ENCODE measurements at places on chromosomes 7 and 10.

DNA sequence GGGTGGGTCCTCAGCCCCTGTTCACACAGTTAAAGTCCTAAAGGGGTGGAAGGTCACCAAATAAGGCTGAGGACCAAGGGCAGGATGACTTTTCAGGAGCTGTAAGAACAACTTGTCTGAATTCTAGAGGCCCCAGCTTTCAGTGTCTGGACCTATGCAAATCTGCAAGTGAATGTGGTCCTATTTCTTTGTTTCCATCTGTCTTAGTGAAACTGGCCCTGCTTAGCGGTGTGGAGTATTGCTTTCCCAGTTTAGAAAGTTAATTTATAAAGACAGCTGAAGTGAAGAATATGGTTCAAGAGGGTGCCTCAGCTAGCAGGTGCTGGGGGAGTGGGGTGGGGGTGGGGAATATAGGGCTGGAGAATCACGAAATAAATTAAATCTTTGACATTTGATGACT, 40.1 kb downstream of the HHEX start:
- no peak for DNase-seq

DNA sequence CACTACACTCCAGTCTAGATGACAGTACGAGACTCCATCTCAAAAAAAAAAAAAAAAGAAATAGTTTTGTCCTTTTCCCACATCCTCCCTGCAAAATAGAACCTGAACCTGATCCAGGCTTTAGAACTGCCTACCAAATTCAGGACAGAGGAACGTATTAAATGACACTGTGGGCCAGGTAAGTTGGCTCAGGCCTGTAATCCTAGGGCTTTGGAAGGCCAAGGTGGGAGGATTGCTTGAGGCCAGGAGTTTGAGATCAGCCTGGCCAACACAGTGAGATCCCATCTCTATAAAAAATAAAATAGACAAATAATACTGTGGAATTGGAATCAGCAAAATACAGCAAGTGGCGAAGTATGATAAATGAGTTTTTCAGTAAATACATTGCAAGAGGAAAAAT, 10.0 kb upstream of the BNIP3 start:
- no peak for DNase-seq

DNA sequence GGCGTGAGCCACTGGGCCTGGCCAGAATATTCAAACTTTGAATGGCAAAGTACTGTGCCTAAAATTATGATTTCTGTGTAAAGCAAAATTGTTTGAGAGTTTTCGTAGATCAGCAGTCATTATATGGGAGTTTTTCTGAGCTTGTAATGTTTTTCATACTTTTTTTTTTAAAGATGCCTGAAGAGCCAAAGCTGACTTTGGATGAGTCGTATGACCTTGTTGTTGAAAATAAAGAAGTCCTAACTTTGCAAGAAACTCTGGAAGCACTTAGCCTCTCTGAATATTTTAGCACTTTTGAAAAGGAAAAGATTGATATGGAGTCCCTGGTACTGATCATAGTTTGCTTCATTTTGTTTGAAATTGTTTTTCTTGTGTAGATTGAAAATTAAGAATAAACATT, 26.7 kb downstream of the SEC23IP start:
- DNase-seq: no peak

- DNase-seq: no peak
Measured at GRCh38 chr7:105016068-105016708, 2.2 kb downstream of the KMT2E start.

DNA sequence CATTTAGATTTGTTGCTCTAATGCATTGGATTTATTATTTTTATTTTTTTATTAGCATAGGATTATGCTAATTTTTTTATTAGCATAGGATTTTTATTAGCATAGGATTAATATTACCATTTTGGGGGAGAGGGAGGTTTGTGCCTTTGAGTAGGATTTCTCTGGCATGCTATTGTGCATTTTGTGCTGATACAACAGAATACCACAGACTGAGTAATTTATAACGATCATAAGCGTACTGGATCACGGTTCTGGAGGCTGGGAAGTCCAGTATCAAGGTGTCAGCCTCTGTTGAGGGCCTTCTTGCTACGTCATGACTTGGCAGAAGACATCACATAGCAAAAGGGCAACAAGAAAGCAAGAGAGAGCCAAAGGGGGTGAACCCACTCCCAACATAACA, 187.5 kb downstream of the XPNPEP1 start:
- no peak for DNase-seq

GRCh38 chr7:128206747-128207500, 34.2 kb upstream of the LEP start:
- DNase-seq: no peak

DNA sequence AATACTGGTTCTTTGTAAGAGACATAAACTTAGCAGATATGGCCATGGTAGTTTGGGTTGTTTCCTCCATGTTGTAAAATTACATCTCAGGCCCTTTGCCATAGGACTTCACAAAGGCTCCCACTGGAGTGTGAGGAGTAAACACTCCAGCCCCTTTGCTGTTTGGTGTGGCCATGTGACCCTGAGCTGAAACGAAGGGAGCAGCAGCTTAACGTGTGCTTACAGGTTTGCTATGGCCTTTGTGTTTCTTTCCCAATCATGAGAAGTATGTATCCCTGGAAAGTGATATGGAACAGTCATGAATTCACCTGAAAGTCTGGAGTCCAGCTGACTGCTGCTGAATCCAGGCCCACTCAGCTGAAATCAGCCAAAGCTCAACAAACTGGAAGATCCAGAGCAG, 23.8 kb upstream of the SFTPA1 start:
- DNase-seq: no peak

DNA sequence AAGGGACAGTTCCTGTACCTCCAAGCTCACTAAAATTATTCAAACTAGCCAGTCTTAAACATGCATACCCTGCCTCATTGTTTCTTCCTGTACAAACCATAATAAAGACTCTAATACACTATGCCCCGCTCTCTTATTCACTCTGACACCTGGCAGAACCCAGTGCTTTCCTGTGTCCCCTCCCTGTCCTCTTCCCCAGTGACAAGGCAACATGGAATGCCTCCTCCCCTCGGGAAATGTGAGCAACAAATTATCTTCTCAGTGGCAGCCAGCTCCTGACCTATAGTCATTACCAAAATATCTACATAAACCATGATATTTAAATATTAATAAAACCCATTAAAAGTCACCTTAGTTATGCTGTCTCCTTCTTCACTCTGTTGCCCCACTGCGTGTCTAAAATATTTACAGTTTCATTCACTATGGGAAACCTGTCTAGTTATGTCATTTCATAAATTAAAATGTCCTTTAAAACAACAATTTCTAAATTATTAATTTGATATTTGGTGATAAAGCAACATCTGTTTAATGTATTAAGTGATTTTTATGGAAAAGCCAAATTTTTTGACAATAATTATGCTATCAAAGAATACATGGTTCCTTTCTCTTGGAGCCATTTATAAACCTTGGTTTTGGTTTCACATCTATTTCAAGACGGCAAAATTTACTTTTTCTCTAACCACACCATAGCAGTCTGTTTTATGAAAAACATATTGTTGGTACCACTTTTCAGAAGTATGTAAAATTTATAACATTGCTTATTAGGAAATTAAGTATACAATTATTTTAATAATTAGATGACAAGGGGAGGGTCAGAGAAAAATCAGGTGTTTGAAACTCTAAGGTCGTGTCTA, 1355.2 kb downstream of the XPNPEP1 start:
- no peak for DNase-seq

- DNase-seq: no peak
Measured at GRCh38 chr10:29280488-29280840, 8.4 kb upstream of the LYZL1 start.

DNA sequence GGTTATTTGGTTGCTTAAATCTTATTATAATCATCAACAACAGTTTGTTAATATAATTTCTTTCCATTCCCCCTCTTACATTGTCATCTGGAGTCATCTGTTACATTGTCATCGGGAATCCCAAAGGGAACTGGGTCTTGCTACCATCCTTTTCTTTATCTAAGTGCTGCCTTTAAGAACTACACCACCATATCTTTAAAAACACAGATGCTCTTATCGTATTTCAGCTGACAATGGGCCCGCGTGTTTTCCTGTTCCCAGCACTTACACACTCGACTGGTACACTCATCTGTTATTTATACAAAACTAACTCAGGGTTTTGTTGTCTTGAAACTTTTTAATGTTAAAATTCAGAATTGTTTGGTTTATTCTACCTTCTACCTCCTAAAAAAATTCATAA, 256.2 kb upstream of the MGMT start:
- no peak for DNase-seq

- no peak for DNase-seq
Measured at GRCh38 chr10:77561991-77562390, 75.6 kb downstream of the KCNMA1 start.

GRCh38 chr10:31034098-31034909, 2.6 kb upstream of the ZNF438 start:
- DNase-seq: no peak

DNA sequence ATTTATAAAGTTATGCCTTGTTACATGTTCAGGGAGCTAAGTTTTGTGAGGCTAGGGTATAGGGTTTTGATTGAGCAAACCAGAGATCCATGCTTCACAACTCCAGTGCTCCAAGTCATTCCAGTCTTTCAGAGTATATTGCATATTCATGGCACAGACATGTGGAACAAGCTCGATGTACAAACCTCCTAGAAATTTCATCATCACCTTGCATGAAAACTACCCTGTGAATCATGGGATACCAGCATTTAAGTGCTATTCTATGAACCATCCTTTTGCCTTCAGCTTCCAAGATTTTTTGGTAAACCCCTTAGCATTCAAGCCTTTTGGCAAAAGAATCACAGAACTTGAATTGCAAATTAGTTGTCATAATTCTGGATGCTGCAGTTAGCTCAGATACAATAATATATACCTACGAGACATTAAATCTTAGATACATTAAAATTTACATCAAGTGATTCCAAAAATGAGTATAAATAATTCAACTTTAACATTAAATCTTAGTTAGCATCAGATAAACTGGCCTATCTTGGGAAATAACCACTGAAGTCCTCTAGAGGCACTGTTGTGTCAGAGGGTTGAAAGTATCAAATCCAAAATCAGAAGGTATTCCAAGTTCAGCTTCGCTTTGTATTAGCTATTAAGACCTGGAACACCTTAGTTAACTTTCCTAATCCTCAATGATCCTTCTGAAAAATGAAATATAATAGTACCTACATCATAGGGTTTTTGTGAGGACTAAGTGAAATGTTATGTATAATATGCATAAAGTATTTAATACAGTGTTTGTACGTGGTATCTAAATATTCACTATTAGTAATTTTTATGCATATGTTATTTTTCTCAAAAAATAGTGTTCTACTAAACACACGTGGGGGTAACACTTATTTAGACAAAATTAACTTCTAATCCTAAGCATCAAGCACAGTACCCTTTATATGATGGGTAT, 55.5 kb upstream of the CABCOCO1 start:
- DNase-seq: no peak

DNA sequence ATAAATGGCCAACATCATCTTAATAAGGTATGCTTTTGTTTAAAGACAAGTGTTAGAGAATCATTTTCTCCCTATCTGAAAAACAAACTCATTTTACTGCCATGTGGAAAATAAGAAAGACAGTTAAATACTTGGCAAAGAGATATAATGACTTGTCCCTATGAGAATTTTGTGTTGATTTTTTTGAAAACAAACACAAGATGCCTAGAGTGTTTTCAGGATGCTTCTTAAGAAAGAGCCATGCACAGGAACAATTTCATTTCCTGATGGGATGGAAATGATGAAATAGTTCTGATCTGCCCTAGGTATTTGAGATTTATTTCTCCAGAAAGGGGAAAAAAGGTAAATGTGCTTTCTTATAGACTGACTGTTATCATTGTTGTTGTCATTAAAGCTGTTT, 237.5 kb upstream of the GNAI1 start:
- DNase-seq: no peak

GRCh38 chr7:146008293-146008692, 108.3 kb upstream of the CNTNAP2 start:
- no peak for DNase-seq

- DNase-seq: no peak
Measured at GRCh38 chr7:26574476-26574875, 282.8 kb downstream of the SNX10 start.

All from activated CD8-positive, alpha-beta memory T cell treated with anti-CD3 and anti-CD28 coated beads for 4 hours (primary cell).